ENCODE measurements at places on chromosomes 3 and 15. TPM values are rescaled to one million over a fixed set of nuclear protein-coding genes. Genes with fewer than 3 reads are reported as not detected.

DNA sequence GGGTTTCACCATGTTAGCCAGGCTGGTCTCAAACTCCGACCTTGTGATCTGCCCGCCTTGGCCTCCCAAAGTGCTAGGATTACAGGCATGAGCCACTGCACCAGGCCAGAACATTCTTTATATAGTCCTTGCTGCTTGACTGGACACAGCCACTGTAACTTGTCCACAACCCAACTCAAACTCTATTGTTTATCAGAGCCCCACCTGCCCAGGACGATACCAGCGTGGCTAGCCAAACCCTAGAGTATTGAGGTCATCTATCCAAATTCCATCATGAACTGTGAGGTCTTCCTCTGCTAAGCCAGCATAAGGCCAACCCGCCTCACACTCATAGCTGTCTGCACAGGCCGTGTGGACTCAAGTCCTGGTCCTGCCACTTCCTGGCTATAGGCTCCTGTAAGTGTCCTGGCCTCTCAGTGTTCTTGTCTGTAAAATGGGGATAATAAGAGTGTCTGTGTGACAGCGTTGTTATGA, 63.9 kb downstream of the DAPK2 start:
- no peaks in the 10 kb centered on the region for H3K27me3 ChIP-seq
- no peak overlapping the region for H3K27ac ChIP-seq
- H3K4me3 ChIP-seq, result no peak overlapping the region

GRCh38 chr15:80978685-80979329, 10.8 kb downstream of the MESD start:
- no peak for DNase-seq
- H3K27me3 ChIP-seq, result no peaks in the 10 kb centered on the region
- H3K27ac ChIP-seq, result no peak overlapping the region
- no peak overlapping the region for H3K4me3 ChIP-seq
- H3K36me3 ChIP-seq, result peaks cover 41% of the 10 kb centered on the region

DNA sequence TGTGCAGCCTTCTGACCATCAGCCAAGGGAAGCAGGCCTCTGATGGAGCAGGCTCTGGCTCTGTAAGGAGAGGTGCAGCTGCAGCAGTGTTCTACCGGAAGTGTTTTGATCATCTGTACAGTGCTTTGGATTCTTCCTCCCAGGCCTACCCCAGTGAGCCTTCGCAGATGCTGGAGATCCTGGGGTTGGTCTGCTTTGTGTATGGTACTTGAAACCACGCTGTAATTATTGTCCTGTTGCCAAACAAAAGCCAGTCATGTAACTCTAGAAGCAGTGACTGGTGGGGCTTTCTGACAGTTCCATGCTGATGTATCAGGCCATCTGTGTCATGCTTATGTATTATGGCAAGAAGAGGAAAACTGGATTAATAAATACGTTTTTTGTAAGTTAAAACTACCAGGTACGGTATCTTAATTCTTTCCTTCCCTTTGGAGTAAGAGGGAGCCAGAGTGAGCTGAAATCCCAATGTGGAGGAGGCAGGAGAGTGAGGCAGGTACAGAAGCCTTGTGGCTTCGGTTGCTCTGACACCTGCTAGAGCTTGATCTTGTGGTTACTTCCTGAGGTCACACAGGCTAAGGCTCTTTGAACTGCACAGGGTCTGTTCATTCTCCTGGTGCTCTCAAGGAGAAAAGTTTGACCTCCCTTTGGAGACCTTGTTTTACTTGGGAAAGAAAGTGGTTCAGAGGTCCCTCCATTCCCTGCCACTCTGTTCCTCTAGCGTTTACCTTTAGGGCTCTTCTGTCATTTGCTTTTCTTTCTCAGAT, 3.7 kb downstream of the TMEM42 start:
- H3K27ac ChIP-seq, result no peak overlapping the region
- H3K27me3 ChIP-seq, result no peaks in the 10 kb centered on the region
- peaks cover 7% of the 10 kb centered on the region for H3K36me3 ChIP-seq
- no peak for DNase-seq
- H3K4me3 ChIP-seq, result no peak overlapping the region

GRCh38 chr15:100821327-100821726, 58.3 kb upstream of the ALDH1A3 start:
- H3K27me3 ChIP-seq, result no peaks in the 10 kb centered on the region
- H3K27ac ChIP-seq, result no peak overlapping the region
- H3K36me3 ChIP-seq, result no peaks in the 10 kb centered on the region
- H3K4me3 ChIP-seq, result no peak overlapping the region

DNA sequence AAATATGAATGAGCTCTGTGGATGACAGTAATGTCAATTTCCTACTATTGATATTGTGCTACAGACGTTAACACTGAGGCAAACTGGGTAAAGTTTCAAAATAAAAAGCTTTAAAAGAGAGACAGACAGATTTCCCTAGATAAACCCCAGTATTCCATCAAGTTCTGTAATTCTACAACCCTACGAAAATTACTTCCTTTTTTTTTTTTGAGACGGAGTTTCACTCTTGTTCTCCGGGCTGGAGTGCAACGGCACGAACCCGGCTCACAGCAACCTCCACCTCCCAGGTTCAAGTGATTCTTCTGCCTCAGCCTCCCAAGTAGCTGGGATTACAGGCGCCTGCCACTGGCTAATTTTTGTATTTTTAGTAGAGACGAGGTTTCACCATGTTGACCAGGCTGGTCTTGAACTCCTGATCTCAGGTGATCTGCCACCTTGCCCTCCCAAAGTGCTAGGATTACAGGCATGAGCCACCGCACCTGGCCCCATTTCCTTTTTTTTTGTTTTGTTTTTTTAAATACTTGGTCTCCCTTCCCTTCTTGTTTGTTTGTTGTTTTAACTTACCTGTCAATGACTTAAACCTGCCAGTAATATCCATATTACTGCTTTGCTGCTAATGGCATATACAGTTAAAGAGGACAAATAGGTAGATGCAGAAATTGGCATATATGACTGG, 57.2 kb downstream of the CBLB start:
- no peak for DNase-seq
- no peak overlapping the region for H3K27ac ChIP-seq
- H3K36me3 ChIP-seq, result no peaks in the 10 kb centered on the region
- H3K4me3 ChIP-seq, result no peak overlapping the region
- no peaks in the 10 kb centered on the region for H3K4me1 ChIP-seq

Gene ISLR
- 24.8 TPM for polyA plus RNA-seq

Gene HOMER2
- polyA plus RNA-seq, result 7.1 TPM

Gene FEZF2
- polyA plus RNA-seq, result not detected

Gene CHRM5
- polyA plus RNA-seq, result 0.48 TPM

GRCh38 chr3:14988988-14989394, 41.6 kb downstream of the NR2C2 start:
- no peaks in the 10 kb centered on the region for H3K4me1 ChIP-seq
- no peak overlapping the region for H3K4me3 ChIP-seq
- DNase-seq, result no peak

- no peak overlapping the region for H3K27ac ChIP-seq
- H3K36me3 ChIP-seq, result no peaks in the 10 kb centered on the region
- no peaks in the 10 kb centered on the region for H3K4me1 ChIP-seq
- H3K27me3 ChIP-seq, result peaks cover 6% of the 10 kb centered on the region
- DNase-seq, result no peak
- H3K4me3 ChIP-seq, result no peak overlapping the region
Observed at GRCh38 chr3:42700366-42701288, 2.0 kb downstream of the HHATL start.

Gene PTH1R
- polyA plus RNA-seq, result 8.7 TPM

GRCh38 chr3:171700653-171701052, 109.6 kb downstream of the PLD1 start:
- peaks cover 14% of the 10 kb centered on the region for H3K4me1 ChIP-seq
- H3K27ac ChIP-seq, result no peak overlapping the region
- H3K27me3 ChIP-seq, result no peaks in the 10 kb centered on the region
- no peak overlapping the region for H3K4me3 ChIP-seq
- H3K36me3 ChIP-seq, result peaks cover 26% of the 10 kb centered on the region

GRCh38 chr3:150515210-150515609, 31.1 kb downstream of the SERP1 start:
- DNase-seq, result no peak
- H3K27ac ChIP-seq, result no peak overlapping the region
- H3K4me3 ChIP-seq, result no peak overlapping the region
- no peaks in the 10 kb centered on the region for H3K36me3 ChIP-seq
- no peaks in the 10 kb centered on the region for H3K27me3 ChIP-seq
- peaks cover 2% of the 10 kb centered on the region for H3K4me1 ChIP-seq

DNA sequence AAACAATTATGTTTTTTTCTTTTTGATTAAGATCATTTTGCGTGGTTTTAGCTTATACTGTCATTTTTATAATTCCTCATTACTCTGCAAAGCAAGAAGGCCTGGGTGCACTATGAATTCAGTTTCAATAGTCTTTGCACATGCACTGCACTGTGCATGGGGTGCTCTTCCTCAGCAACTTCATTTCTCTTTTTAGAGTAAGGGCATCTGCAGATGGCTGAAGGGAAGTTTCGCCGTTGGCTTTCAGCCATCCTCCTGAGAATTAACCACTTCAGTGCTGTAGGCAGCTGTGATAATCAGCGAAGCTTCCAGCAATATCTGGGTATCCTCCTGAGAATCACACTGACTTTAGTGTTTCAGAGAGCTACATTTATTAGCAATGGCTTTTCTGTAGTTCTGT, 284.8 kb downstream of the GBE1 start:
- no peaks in the 10 kb centered on the region for H3K27me3 ChIP-seq
- no peaks in the 10 kb centered on the region for H3K4me1 ChIP-seq
- no peak overlapping the region for H3K4me3 ChIP-seq
- H3K27ac ChIP-seq, result no peak overlapping the region
- DNase-seq, result no peak
- H3K36me3 ChIP-seq, result no peaks in the 10 kb centered on the region

DNA sequence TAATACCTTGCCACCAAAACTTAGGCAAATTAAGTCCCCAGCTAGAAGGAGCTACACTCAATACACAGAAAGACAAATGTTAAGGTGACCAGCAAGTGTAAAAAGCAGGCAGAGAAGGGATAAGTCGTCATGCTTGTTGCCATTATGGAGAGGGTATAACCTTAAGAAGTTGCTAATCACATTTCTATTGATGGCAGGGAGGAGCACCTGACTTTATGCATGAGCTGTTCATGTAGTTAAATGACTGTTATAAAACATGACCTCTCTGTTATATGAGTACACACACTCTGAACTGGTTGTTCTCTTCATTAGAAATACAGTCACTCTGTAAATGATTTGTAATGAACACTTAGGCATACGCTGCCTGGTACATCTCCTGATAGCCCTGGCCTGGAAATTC, 6.6 kb upstream of the CCNL1 start:
- no peaks in the 10 kb centered on the region for H3K36me3 ChIP-seq
- no peaks in the 10 kb centered on the region for H3K27me3 ChIP-seq
- DNase-seq, result peak; percentile 82
- peaks cover 18% of the 10 kb centered on the region for H3K4me1 ChIP-seq

- no peak overlapping the region for H3K27ac ChIP-seq
- H3K4me3 ChIP-seq, result no peak overlapping the region
- peaks cover 25% of the 10 kb centered on the region for H3K4me1 ChIP-seq
- DNase-seq, result peak; percentile 68
- peaks cover 4% of the 10 kb centered on the region for H3K36me3 ChIP-seq
- no peaks in the 10 kb centered on the region for H3K27me3 ChIP-seq
Observed at GRCh38 chr3:42539871-42540714, 37.6 kb downstream of the VIPR1 start.

Gene PCNP
- polyA plus RNA-seq, result 118 TPM

DNA sequence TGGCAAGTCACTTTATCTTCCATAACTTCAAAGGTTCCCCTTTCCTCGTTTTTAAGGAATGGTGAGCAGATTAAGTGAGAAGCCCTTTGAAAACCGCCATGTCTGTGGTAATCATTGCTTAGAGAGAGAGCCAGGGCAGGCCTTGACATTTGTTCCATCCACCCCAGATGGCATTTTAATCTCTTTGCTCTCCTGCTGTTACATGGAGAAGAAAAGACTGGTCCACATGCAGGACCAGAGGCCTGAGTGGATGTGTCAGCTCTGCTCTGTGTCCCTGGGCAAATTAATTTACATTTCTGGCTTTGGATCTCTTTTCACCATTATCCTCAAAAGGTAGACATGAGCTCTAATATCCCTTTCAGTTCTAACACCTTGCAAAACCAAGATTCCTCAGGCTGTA, 157.3 kb upstream of the LPP start:
- no peak for DNase-seq
- H3K27me3 ChIP-seq, result no peaks in the 10 kb centered on the region
- no peak overlapping the region for H3K27ac ChIP-seq
- no peaks in the 10 kb centered on the region for H3K36me3 ChIP-seq
- peaks cover 35% of the 10 kb centered on the region for H3K4me1 ChIP-seq
- H3K4me3 ChIP-seq, result no peak overlapping the region

Gene RPL32
- 2,636 TPM for polyA plus RNA-seq

DNA sequence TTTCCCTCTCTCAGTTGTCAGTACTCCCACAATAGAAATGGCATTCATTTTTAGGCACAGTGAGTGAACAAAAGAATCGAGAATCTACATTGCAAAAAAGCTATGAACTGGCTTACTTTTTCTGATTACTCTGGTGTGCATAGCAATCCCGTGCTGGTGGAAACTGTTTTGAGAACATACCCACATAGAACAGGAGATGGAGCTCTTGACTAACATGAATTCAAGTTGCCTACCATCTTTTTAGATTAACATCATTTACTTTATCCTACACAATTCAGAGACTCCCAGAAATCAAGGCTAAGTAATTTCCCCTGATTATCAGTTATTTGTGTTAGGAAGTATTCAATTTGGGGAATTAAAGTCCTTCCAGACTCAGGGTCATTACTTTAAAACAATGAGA, 326.6 kb downstream of the ARPP21 start:
- no peak overlapping the region for H3K27ac ChIP-seq
- H3K4me3 ChIP-seq, result no peak overlapping the region
- no peaks in the 10 kb centered on the region for H3K36me3 ChIP-seq
- no peaks in the 10 kb centered on the region for H3K27me3 ChIP-seq
- peak; percentile 28 for DNase-seq

- H3K27me3 ChIP-seq, result no peaks in the 10 kb centered on the region
- no peak overlapping the region for H3K4me3 ChIP-seq
- H3K27ac ChIP-seq, result no peak overlapping the region
Observed at GRCh38 chr3:5769825-5770224, 582.3 kb downstream of the EDEM1 start.

Gene RHO
- not detected for polyA plus RNA-seq

DNA sequence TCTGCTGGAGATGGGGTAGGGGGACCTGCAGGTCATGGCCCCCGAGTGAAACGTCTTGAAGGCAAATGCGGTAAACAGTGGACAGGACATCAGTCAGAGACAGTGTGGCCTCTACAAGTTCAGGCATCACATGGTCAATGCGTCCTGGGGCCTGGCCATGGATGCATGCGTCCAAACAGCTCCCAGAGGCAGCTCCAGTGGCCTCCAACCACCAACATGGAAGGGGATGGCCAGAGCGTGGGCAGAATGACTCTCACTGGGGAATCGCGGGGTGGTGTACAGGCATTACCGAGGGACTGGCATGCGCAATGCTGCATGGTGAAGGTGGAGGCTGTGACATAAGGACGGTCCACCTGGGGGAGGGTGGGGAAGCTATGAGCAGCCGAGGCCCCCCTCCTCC, 35.6 kb upstream of the IQSEC1 start:
- no peaks in the 10 kb centered on the region for H3K36me3 ChIP-seq
- H3K4me1 ChIP-seq, result no peaks in the 10 kb centered on the region
- no peak for DNase-seq
- peaks cover 13% of the 10 kb centered on the region for H3K27me3 ChIP-seq
- no peak overlapping the region for H3K27ac ChIP-seq
